ENCODE measurements at places on chromosomes 4 and X.
A peak's percentile ranks its signal among the peaks of the same experiment; 100 is the strongest.

- no peak for DNase-seq
These were observed 117.0 kb downstream of the ADAM29 start for GRCh38 chr4:175034986-175035705.

- no peak for DNase-seq
These were observed 18.9 kb downstream of the LEF1 start for GRCh38 chr4:108149588-108150380.

DNA sequence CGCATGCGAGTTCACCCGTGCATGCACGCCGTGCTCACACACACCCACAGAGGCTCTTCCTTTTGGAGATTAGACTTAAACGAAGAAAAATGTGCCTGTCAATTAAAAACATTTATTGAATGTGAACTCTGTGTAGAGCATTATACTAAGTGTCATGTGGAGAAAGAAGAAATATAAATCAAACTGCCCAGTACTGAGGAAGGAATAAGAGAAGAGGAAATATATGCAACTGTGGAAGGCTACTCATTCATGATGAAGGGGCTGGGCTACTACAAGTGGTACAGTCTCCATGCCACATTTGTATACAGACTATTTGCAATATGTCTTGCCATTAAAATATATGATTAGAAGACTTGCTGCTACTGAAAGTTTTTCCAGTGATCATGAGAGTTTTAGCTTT is 714.7 kb downstream of the DMD start:
- no peak for DNase-seq

DNA sequence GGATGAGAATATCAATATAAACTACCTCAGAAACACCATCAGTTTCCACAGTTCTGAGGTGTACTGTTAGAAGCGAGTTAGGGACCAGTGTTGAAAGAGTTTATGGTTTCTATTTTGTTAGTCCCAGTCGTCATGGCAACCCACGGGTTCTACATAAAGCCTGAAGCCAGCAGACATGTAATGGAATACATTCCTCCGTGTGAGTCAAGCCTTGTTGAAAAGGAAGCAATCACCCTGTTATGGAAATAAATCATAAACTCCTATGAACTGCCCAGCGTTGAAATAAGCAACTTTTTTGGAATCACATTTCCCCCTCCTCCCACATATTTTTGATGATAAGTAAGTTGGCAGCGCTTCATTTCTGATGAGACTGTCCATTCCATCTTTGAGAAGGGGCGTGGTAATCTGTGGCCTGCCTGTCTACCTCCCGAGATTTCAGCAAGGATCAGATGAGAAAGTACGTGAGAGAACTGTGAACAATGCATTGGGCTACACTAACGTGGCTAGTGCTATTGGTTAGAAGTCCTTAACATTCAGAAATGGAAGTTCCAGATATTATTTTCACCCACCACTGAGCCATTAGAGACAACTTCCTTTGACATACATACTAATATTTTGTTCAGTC is 40.4 kb upstream of the PDHA1 start:
- DNase-seq = no peak

DNA sequence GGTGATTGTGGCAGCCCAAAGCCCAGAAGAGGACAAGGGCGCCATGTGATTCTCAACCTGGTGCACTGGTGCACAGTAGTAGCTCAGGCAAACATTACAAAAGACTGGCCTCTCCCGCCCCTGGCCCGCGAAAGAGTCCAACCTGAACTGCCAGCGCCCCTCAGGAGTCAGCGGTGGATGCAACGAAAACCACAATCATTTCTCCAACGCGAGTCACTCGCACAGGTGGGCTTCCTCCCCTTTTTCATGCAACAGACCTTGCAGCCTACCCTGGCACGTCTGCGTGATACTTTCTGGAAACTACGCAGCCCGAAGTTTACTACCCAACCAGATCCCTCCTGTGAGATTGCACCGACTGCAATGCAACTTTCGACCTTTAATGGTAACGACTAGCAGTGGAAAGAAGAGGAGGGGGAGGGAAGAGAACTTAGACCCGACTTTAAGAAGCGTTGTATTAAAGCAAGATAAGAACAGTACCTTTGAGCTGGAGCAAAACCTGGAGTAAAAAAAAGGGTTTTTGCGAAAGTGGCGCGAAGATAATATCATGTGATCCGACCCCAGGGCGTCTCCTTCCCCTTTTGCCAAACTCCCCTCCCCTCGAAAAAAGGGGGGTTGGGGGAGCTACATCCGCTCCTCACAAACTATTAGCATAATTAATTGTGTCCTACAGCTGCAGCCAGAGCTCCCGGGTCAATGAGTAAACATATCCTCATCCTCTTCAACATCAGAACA is 63.3 kb upstream of the CCDC160 start:
- no peak for DNase-seq

DNA sequence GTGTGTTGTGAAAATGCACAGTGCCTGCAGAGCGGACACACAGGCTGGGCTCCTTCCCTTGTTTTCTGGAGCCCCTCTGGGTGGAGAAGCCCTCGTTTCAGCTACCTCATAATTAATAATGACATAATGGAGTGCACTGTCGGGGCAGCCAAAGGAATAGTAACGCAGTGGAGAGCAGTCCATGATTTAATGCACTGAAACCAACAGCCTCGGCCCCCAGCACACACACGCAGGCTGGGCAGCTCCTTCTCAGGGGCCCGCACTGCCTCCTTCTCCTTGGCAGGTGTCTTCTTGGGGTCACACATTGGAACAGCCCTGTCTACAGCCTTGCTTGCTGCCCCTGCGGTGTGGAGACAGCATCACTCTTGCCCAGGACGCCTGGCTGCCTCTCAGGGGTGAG is 89.2 kb downstream of the DCTD start:
- DNase-seq = no peak

DNA sequence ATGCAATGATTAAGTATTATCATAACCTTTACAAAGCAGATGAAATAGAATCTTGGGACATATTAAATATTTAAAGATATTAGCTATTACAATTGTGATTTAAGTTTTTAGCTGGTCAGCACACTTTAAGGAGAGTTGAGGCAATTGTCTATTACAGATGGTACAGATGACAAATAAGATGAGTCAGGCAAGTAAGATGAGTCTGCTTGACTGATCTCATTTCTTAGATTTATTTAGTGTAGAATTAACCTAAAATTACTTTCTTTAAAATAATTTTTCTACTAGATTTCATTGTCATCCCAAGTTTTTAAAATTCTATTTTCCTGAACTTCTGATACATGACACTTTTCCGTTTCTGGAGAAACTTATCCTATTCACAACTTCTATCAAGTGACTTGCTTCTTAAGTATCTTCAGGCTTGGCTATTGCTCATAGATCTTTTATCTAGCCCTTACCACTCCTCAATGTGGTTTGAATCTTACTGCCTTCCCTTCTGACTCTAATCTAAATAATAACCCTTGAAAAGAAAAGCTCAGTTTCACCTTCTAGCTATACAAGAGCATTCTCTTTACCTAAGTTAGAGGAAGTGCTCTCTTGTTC is 32.9 kb downstream of the CXCL1 start:
- no peak for DNase-seq

DNA sequence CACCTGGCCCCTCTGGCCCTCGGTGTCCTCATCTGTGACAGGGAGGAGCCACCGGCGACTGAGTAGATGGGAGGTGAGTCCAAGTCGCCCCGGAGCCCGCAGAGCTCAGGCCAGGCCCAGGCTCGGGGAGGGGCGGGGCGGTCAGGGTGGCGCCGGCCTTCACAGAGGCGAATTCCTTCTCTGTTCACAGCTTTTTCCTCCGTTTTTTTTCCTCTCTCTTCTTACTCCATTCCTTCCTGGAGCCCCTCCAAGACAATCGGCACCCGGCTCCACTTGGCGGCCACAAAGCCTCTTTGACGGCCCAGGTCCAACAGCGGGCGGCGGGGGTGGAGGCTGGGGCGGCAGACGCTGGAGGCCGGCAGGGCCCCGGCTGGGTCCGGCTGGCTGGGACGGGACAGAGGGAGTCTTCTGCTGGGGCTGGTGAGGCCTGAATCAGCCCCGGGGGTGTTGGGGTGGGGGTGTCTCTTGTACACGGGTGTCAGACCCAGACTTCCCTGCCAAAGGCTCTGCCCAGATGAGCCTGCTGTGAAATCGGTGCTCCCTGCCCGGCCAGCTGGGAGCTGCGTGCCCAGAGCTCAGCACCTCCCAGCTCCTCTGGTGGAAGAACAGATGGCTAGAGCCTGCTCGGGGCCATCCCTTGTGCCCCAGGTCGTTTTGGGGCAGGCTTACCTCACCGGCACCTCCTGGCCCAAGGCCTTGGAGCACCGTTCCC is 22.6 kb downstream of the FGFRL1 start:
- peak; percentile 74 for DNase-seq

GRCh38 chrX:72268597-72269365 is 8.3 kb downstream of the RPS4X start:
- DNase-seq = peak; percentile 28

DNA sequence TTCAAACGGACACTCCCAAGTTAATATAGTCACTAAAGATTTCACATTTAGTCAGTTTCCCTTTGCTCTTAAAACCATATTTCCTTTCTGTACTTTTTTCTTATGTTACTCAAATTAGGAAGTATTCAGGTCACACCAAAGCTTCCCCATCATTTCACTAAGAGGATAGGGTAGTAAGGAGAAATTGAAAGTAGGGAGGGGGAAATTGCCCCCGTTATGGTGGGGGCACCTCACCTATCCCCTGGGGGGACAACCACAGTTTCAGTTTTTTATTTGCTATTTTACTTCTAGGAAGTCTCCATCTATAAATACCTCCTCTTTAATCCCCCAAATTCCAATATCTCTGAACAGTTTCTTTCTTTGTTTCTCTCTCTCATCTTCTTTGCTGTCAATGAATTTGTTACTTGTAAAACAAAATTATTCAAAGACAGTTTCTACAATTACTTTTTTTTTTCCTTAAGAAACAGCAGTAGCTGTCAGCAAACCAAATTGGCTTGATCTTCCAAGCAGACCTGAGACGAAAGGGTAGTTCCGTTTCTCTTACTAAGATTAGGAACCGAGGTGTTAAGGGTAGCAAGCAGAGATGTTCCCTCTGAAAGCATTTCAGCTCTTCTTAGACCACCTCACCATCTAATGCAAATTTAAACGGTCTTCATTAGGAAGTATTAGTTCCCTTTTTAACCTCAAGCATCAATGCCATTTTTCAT is 160.2 kb upstream of the KLF3 start:
- DNase-seq = no peak

GRCh38 chrX:120015145-120016067 is 62.1 kb downstream of the RHOXF2B start:
- DNase-seq = no peak

DNA sequence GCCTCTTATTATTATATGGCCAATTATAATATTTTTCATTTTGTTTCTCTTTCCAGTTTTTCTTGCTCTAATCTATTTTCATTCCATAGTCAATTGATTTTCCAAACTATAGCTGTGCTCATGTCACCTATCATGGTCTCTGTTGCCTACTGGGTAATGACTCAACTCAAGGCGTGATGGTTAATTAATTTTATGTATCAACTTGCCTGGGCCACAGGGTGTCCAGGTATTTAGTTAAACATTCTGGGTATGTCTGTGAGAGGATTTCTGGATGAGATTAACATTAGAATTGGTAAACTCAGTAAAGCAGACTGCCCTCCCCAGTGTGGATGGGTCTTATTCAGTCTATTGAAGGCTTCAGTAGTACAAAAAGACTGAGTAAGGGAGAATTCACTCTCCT is 9.9 kb downstream of the FHIP1A start:
- no peak for DNase-seq

DNA sequence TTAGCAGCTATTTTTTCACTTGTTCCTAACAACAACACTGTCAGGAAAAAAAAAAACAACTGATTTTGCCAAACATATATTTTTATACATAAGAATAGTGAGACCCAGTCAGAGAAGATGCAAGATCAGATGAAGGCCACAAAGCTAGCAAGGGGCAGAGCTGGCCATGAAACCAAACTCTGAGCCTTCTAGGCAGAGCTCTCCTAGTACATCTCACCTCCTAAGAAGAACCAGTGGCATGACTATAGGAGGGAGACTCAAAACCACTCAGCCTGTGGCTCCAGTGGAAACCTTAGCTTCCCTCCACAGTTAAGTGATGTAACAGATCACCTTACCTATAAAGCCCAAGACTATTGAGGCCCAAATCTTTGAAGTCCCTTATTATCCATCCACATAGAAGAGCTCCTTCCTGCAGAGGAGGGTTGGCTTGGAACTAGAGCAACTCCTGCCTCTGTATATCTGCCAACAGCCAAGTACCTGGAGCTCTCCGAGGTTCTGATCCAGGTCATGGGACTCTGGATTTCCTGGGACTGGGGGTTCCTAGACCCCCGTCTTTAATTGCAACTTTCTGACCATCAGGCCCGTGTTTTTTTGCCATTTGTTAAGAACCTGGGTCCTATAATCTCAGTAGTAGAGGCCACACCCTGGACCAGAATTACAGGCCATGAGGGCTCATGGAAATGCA is 136.5 kb downstream of the SH3KBP1 start:
- no peak for DNase-seq

- no peak for DNase-seq
These were observed 10.2 kb downstream of the SSR4 start for GRCh38 chrX:153804621-153805020.

DNA sequence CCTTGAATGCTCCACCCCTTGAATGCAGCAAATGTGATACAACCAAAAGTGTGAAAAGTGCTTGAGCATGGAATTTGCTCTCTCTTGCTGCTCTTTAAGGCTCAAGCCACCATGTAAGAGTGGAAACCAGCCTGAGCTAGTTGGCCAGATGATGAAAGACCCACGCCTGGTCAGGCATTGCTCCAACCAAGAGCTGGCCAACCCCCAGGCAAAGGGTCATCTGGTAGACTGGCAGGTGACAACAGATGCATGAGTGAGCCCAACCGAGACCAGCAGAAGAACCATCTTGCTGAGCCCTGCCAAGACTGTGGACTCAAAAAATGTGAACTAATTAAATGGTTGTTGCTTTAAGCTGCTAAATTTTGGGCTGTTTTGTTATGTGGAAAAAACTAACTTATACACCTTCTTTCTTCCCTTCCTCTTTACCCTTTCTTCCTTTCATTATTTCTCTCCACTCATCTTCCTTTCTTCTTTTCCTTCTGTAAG is 32.7 kb downstream of the ADGRG2 start:
- DNase-seq = no peak
